Glomerular endothelial cell (primary cell): ENCODE measurements at places on chromosomes 16 and 17.

- peak; percentile 81 for DNase-seq
Measured at GRCh38 chr17:63419949-63420867, 25.9 kb downstream of the CYB561 start.

GRCh38 chr17:50928646-50929045 is 62.5 kb upstream of the TOB1 start:
- DNase-seq: no peak

DNA sequence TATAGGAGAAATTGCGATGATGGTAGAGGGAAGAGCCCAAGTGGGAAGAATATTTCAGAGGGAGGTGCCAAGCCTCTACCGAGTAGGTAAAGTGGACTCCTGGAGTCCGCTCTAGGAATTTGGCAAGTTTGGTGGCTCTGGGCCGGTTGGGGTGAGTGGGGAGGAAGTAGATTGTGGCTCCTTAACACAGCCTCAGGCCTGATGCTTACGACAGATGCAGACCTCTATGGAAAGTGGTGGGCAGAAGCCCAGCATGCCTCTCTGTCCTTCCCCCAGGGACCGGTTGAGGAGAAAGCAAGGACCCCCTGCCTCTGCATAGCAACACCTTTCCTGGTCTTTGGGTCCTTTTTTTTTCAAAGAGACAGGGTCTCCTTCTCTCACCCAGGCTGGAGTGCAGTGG is 55.9 kb upstream of the SIAH1 start:
- DNase-seq: no peak

DNA sequence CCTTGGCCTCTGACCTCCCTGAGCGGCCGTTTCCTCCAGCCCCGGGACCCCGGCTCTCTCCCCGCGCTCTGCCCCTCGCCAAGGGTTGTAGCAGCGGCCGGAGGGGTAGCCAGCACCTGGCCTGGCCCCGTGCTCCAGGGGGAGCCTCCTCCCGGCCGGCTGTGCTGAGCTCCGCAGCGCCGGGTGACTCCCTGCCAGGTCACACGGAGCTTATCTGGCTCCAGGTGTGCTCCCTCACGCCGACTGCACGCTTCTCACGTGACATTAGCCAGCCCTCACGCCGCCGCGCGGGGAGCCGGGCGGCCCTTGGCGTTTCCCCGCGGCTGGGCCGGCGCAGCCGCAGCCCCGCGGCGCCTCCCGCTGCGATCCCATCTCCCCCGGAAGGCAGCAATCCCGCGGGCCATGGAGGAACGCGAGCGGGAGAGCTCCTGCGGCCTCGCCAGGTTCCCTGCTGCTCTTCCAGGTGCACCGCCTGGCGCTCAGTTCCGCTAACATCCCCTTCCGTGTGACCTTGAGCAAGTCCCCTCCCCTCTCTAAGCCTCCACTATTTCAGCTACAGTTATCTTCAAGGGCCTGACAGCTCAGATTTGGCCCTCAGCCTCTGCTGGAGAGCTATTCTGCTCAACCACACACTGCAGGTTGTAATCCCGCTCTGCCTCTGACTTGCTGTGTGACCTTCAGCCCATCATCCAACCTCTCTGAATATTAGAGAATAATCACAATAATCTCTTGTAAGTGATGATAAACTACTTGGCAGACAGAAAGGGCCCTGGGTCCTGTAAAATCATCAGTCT is 3.4 kb downstream of the MYO18A start:
- no peak for DNase-seq

DNA sequence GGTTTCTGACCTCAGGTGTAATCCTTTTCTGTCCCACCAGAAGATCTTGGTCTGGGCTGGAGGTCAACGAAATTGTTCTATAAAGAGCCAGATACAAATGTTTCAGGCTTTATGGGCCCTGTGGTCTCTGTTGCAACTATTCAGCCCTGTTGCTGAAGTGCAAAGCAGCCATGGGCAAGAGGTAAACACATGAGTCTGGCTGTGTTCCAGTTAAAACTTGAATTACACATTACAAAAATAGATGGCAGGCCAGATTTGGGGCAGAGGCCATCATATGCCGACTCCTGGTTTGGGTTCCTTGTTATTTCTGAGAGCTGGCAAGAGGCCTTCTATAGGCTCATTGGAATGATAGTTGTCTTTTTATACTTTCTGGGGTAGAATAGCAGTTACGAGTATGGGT is 114.4 kb downstream of the SDR42E1 start:
- no peak for DNase-seq

DNA sequence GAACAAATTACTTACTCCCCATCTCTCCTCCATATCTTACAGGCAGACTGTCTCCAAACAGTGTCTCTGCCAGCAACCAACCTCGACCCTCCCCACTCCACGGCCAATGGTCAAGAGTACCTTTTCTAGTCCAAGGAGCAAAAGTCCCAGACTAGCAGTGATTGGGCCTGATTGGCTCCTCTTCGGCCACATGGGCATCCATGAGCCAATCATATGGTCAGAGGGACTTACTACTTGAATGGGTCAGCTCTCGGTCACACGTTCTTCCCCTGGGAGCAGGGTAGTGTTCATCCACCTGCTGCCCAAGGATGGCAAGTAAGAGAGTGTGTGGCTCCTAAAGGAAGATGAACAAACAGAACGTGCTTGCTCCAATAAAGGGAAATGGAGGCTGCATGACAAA is 84.6 kb downstream of the C16orf78 start:
- DNase-seq: no peak

DNA sequence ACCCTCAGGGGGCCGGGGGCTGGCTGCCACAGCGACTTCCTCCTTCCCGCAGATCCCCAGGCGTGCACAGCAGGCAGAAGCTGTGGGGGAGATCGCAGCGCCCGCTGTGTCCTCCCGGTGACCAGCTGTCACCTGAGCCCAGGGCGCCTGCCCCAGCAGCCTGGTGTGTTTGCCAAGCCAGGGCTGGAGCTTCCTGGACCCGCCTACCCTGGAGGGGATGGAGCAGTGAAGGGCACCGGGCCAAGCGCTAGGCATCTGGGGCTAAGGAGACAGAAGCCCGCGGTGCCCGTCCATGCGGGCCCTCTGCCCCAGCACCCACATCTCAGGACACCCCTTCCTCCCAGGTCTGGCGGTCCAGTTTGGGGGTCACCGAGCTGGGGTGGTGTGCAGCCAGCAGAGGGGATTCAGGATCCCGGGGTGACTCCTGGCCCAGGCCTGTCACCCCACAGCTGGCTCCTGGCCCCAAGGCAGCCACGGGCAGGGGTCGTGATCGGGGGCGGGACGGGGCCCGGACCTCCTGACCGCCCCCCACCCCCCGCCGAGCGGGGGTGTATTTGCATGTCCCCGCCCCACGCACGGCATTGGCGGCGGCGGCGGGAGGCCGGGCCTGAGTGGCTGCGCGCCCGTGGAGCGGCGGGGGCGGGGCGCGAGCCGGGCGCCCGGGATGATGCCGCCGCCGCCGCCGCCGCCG is at the start of gene RAB26:
TSS of gene RAB26 (plus strand) at position 645 of the 691 bp plus-strand sequence. CDS start 159 bp downstream, outside the sequence.
- DNase-seq: no peak

DNA sequence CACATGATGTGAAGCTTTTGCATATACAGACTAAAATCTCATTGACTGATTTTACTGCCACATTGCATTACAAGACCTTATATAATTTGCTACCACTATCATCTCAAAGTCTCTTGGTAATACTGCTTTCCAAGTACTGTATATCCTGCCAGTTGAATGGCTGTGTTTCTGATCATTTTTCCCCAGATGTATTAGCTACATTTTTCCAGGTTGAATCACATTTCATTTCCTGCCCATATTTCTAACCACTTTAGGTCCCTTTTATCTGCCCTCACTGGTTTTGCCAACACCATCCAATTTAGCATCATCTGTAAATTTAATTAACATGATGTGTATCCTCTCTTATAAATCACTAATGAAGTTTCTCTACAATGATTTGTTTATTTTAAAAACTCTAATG is 365.7 kb upstream of the PMFBP1 start:
- DNase-seq: peak; percentile 44

DNA sequence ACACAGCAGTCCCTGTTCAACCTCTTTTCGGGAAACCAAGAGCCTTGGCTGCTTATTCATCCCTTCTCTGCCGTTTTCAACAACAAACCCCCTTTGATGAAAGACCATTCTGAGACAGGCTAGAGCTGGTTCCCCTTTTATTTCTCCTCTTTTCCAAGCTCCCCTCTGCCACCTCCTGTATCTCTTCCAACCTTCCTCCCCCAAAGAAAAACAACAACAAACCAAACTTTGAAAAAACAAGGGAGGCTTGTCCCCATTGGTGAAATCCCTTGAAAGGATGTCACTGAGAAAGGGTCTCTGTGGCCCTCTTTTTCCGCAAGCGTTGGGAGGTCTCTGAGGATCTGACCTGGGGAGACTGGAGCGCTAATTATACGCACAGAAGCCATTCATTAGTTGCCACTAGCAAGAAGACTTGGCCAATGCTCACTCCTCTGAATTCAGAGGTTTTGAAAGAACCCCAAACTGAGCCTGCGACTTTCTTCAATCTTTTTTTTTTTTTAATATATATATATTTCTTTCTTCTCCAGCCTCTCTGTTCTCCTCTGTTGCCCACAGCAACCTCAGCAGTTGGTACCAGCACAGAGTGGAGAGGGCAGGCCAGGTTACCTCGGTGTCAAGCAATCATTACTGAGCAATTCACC is 101.4 kb downstream of the PITPNC1 start:
- DNase-seq: no peak

DNA sequence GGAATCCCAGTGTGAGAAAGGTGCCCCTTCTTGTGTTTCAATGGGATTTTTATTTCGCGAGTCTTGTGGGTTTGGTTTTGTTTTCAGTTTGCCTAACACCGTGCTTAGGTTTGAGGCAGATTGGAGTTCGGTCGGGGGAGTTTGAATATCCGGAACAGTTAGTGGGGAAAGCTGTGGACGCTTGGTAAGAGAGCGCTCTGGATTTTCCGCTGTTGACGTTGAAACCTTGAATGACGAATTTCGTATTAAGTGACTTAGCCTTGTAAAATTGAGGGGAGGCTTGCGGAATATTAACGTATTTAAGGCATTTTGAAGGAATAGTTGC is 567 bp downstream of the UBB start:
- no peak for DNase-seq

- no peak for DNase-seq
Measured at GRCh38 chr16:80350061-80350460, 190.7 kb upstream of the DYNLRB2 start.

DNA sequence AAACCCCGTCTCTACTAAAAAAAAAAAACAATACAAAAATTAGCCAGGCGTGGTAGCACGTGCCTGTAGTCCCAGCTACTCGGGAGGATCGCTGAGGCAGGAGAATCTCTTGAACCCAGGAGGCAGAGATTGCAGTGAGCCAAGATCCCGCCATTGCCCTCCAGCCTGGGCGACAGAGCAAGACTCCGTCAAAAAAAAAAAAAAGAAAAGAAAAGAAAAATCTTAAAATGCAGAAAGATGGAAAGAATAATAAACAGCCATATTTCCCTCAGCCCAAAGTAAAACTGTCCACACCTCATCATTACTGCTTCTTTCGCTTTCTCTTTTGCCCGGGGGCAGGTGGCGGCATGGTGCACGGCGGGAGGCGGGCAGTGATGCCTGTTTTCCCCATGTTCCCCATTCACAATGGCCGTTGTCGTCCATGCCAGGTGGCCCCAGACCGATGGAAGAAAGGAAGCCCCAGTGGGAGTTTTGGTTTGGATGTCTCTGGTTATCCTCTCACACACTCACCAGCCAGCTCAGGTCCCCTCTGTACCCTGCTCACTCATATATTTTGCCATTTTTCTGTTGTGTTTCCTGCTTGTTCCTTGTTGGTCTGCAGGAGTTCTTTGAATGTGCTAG is 37.0 kb upstream of the PEMT start:
- no peak for DNase-seq

- DNase-seq: no peak
Measured at GRCh38 chr16:65769776-65770438, 596.6 kb upstream of the CDH5 start.

- no peak for DNase-seq
Measured at GRCh38 chr17:75535871-75536270, 10.4 kb downstream of the LLGL2 start.

DNA sequence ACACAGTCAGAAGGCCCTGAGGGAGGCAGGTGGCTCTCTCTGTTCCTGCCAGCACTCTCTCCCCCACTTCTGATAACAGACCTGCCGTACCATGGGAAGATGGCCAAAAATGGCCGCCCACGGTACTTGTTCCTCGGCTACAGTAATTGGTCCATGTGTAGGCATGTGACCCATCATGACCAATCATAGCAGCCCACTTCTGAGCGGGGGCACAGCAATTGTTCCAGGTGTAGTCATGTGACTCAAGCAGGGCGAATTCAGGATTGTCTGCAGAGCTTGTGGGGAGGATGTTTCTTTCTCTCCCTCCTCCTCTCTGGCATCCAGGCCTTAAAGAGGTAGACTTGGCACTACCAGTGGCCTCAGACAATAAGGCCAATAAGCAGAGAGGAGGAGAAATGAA is 250.4 kb downstream of the MRTFB start:
- no peak for DNase-seq

GRCh38 chr17:41029633-41030245 is at the start of gene KRTAP1-4:
Gene KRTAP1-4 (minus strand): TSS chr17:41030195. CDS start chr17:41030078, 117 bp downstream.
- no peak for DNase-seq

- DNase-seq: no peak
Measured at GRCh38 chr16:57634171-57634570, 5.7 kb downstream of the ADGRG1 start.

DNA sequence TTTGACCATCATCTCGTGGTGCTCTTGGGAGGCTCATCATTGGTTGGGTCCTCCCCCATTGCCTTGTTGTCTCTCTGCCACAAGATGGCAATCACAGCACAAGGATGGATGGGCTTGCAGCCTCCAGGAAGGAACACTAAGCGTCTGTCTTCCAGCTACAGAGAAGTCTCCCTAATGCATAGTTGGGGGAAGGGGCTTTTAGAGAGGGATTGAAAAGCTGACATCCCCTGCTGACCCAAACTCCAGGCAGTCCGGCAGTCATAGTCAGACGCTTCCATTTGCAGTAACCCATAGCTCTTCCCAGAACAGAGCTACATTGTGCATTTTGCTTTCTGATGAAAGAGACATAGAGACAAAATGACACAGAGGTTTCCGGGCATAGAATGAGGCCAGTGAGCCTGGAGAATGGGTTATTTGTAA is 111.4 kb downstream of the UTP18 start:
- DNase-seq: peak; percentile 34

- no peak for DNase-seq
Measured at GRCh38 chr16:29126616-29127015, 141.8 kb downstream of the LAT start.

GRCh38 chr17:83007504-83008185 is 71.8 kb upstream of the METRNL start:
- DNase-seq: no peak

- no peak for DNase-seq
Measured at GRCh38 chr17:55259684-55260111, 5.1 kb upstream of the HLF start.

- no peak for DNase-seq
Measured at GRCh38 chr17:81524865-81525159, 3.4 kb upstream of the FSCN2 start.

- DNase-seq: no peak
Measured at GRCh38 chr17:42286411-42287221, 1.7 kb upstream of the STAT5A start.
